HFFc6 (cell line): ENCODE measurements at places on chromosomes 2 and 18.

- DNase-seq, result no peak
Measured at GRCh38 chr2:11502740-11503292, 31.0 kb upstream of the GREB1 start.

DNA sequence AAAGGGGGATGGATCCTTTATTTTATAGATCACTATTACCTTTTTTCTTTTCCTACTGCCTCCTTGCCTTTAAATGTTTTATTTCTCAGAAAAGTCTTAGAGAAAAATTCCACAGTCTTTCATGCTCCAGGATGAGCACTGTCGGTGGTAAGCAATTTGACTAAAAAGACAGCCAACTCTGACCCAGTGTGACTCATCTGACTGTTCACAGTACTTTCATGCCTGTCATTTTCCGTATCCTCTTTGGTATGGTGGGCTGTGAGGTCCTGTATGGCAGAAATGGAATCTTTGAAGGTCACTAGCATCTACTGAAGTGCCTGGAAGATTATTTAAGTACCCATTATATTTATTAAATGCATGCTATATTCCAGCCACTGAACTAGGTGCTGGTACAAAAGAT lies 2.1 kb upstream of the RFTN2 start:
- peak; percentile 30 for DNase-seq

DNA sequence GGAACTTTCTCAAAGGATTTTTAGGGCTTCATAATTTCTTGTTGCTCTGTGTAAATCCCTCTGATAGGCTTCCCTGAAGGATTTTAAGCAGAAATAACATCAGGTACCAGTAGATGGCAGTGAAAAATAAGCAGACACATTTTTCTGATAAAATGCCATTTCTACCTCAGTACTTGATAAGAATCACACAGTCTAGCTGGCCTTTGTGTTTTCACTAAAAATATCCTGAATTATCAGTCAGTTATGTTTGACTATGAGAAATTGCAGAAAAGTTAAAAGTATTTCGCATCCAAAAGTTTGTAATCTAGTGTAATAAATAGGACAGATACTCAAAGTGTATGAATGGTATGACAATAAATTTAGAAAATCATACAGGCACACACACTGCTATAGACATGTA lies 68.7 kb downstream of the DNAJC10 start:
- DNase-seq, result peak; percentile 50

- no peak for DNase-seq
Measured at GRCh38 chr2:55159037-55159651, 72.9 kb downstream of the CLHC1 start.

- DNase-seq, result no peak
Measured at GRCh38 chr2:96163768-96164429, 18.7 kb upstream of the DUSP2 start.

DNA sequence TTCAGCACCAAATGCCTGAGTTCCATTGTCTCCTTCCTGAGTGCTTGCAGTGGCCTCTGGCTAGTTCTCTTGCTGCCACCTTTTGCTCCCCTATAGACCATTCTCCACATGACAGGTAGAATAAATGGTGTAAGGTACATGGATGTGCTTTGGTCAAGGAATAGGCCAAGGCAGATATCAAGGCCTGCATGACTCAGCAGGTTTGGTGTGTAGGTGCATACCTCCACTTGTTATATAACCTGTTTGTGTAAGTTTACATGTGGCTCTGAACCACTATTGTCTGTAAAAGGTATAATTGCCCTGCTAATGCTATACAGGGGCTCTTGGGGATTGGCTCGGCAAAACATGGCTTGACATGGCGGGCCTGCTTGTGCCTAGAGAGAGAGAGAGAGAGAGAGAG lies 143.5 kb downstream of the KLHL14 start:
- no peak for DNase-seq

DNA sequence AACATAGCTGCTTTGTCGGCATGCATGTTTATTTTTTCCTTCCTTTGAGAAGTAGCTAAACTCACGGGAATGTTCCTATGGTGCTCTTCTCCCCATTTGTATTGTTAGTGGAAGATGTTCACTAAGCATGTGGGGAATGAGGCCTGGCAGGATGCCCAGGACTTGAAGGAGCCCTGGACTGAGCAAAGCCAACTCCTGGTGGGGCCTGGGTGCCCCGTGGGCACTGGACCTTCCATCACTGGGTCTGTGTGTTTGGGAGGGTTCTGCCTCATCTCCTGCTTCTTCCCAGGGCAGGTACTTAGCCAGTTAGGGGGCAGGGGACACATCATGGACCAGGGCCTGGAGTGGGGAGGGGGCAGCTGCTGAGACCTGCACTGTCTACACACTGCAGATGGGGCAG lies 49.3 kb downstream of the ACAA2 start:
- DNase-seq, result peak; percentile 43

- DNase-seq, result peak; percentile 40
Measured at GRCh38 chr2:27724905-27725701, 46.4 kb upstream of the MRPL33 start.

GRCh38 chr2:108171657-108172056 lies 68.1 kb upstream of the SULT1C3 start:
- no peak for DNase-seq

DNA sequence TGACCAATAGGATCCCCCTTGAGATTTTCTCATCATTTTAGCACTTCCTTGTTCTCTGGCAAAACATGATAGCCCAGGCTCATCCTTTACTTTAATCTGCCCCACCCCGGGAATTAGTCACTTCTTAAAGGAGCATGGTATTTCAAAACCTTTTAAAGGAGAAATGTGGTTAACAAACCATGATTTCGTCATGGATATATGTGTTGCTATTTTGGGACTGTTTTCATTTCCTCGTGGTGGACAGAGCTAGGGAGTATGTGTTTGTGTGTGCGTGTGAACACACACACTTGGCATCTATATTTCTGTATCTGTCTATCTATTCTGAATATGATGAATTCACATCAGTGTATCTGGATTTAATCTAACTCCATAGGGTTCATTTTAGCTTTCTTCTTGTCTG lies 128.1 kb downstream of the BIRC6 start:
- DNase-seq, result peak; percentile 96

DNA sequence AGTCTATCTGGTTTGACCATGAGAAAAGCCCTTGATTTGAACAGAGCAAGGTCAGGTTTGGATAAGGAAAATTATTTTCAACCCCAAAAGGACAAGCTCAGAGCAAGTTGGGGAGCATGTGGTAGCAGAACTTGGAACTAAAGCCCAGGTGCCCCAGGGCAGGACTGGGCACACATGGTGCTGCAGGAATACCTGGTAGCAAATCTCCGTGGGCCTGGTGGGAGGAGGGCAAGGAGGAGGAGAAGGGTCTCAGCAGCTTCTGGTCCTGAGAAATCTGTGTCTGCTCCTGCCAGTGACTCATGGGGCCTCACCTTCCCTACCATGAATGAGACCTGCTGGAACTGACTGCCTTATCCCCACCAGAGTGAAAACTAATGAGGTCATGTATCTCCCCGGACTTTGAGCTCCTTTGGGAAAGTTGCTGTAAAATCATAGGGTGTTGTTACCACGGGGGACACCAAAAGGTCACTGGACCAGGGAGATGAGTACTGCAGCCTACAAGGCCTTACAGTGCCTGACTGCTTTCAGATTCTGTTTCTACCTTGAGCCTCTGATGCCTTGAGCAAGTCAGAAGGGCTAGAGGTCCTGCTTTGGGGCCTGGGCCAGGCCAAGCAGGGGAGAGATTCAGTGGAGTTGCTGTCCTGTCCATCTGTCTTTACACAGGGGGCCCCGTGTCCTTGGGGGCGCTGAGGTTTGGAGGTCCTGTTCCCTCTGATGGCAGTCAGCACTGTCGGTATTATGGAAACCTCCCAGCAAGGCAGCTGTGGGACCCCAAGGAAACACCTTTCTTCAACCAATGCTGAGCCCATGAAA lies 304.0 kb downstream of the MYCN start:
- no peak for DNase-seq

DNA sequence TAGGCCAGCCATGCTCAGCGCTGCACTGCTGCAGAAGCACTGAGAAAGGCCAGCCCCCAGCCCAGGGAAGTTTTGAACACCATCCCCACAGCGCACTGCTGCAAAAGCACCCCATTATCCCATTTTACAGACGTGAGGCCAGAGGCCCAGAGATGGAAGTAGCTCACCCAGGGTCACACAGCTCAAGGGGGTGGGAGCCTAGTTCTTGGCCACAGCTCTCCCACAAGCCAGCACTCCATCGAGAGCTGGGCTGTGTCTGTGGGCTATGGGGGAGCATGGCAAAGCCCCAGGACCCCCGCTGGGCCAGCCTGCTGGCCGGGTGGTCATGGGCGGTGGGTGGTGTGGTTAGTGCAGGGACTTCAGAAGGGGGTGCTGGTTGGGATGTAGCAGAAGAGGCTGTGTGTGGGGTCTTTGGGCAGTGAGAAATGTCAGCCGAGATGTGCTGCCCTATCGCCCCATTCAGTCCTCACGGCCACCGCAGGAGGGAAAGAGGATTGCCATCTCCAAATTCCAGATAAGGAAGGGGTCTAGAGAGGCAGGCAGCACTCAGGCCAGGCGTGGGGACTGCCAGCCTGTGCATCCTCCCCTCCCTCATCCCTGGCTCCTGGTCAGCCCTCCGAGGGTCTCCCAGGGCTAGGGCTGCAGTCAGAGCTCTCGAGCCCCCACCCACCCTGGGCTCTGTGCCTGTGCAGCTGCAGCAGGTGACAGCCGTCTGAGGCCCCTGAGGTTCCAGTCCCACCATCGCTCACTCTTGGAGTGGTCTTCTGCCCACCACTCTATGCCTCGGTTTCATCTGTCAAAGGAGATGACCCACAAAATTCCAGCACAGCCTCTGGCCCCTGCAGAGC lies 17.0 kb upstream of the GPR17 start:
- no peak for DNase-seq

- DNase-seq, result no peak
Measured at GRCh38 chr2:90076311-90076710, 1384.8 kb downstream of the RPIA start.

DNA sequence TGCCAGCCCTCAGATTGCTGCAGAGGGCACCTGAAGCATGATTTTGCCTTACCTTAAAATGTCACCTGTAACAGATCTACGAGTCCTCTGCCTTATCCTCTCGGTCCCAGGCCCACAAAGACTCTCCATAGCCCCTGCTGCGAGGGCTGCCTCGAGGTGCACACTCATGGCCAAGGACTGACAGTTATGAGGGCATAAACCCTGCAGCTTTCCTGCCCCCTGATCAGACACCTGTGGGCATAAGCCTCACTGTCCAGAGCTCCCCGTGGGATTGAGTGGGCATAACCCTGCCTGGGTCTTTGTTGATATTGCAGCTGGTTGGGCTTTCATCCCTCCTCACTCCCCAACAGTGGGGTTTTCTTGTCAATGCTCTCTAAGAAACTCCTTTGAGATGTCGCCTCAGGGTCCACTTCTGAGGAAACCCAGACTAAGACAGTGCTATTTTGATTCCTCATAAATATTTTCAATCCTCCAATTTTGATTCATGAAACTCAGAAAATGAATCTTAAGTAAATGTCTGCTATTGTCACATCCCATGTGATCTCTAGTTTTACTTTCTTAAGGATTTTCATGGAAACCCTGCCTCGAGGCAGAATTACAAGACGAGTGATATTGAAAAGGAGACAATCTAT lies 108.5 kb upstream of the NCK2 start:
- DNase-seq, result no peak

GRCh38 chr2:208039376-208040110 lies 14.2 kb upstream of the PLEKHM3 start:
- DNase-seq, result peak; percentile 6

GRCh38 chr2:69734854-69735544 lies 6.9 kb upstream of the ANXA4 start:
- DNase-seq, result no peak

- peak; percentile 68 for DNase-seq
Measured at GRCh38 chr2:8511868-8512612, 169.8 kb upstream of the ID2 start.

DNA sequence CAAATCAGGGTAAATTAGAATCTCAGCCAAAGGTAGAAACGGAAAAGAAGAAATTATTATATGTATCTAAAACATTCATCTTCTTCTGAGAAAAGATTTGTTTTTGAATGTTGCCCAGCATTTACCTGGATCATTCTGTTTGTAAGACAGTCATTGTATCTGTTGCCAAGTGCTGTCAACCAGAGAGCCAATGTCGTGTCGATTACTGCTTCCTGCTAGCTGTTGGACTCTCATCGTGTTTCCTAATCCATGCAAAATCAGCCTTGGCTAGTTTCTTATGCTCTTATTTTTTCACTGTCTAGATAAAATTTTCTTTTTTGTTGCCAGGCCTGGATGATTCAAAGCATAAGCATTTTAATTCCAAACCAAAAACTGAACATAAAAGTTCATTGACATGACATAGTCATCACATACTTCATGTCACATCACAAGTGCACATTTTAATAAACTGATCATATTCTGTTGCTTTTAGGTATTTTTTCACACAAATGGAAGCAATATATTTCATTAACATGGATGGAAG lies 202.3 kb downstream of the KCNH7 start:
- DNase-seq, result no peak

GRCh38 chr2:227862227-227862740 lies 9.1 kb upstream of the DAW1 start:
- DNase-seq, result peak; percentile 28

- no peak for DNase-seq
Measured at GRCh38 chr2:98134172-98135005, 47.4 kb downstream of the VWA3B start.

GRCh38 chr2:54577944-54578647 lies 122.0 kb downstream of the SPTBN1 start:
- no peak for DNase-seq

DNA sequence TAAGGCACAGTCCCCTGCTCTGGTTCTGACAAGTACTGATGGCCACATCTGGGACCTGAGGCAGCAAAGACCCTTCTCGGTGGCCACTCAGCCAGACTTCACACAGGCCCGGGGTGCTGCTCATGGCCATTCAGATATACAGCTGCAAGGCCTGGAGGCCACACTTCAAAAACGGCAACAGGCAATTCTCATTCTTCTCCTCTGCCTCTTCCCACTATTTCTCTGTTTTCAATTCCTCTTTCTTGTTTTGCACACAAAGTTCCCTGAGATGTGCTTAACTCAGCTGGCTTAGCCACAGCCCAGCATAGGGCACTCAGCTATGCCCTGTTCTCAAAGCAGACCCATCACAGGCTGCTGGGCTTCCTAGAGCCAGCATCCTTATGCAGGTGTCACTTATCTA lies 29.9 kb downstream of the PTPN18 start:
- no peak for DNase-seq

GRCh38 chr2:86632672-86633071 lies 9.0 kb upstream of the RNF103 start:
- DNase-seq, result no peak

GRCh38 chr2:205969584-205969983 lies 116.4 kb downstream of the INO80D start:
- DNase-seq, result no peak

DNA sequence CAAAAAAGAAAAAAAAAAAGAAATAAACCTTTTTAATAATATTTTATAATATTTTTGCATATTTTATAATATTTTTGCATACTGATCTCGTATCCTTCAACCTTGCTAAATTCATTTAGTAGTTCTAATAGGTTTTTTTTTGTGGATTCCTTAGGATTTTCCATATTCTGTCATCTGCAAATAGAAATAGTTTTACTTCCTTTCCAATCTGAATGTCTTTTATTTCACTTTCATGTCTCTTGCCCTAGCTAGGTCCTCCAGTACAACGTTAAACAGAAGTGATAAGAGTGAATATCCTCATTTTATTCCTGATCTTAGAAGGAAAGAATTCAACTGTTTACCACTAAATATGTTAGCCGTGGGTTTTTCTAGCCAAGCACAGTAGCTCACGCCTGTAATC lies 13.7 kb downstream of the LMAN2L start:
- DNase-seq, result no peak

- DNase-seq, result peak; percentile 78
Measured at GRCh38 chr18:55265984-55266383, 306.7 kb upstream of the CCDC68 start.

- DNase-seq, result peak; percentile 63
Measured at GRCh38 chr18:22169011-22169888, at the start of gene GATA6. Gene GATA6, plus strand, starts transcription at chr18:22169589. Its CDS starts 1,556 bp downstream, at chr18:22171145.

- DNase-seq, result no peak
Measured at GRCh38 chr2:127648321-127648720, 2.4 kb downstream of the GPR17 start.
